ENCODE measurements at places on chromosomes 7 and 10.
A peak's percentile ranks its signal among the peaks of the same experiment; 100 is the strongest.

GRCh38 chr7:41881331-41882130, 178.6 kb upstream of the INHBA start:
- peak; percentile 80 for DNase-seq

DNA sequence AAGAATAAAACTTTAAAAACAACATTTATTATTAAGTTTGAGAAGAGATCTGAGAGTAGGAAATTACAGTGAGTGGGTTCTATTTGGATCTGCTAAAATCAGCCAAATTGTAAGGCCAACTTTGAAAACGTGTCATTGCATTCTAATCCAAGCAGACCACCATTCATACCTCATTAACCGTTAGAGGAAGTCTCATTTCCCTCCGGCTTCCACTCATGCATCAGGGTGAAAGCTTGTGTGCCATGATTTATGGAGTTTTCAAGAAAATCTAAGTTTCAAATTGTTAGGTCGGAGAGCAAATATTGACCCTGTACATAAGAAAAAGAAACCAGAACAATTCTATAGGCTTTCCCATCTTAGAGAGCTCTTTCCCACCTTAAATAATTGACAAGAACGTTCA, 166.6 kb upstream of the NRG3 start:
- no peak for DNase-seq

DNA sequence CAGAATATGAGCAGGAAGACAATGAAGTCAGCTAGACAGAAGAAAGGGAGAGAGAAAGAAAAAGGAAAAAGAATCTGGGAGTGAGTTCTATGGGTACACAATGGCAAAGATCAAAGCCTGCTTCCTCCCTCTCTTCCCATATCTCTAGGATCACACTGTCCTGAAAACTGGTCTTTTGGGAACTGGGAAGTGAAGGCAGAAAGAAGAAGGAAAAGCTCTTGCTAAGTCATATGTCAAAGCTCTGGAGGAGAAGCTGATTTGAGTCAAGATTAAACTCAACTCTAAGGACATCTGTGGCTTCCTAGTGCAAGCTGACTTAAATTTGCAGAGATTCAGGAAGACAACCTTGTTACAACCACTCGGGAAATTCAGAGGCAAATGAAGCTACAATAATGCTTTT, 147.5 kb downstream of the DOCK4 start:
- no peak for DNase-seq

GRCh38 chr7:129721068-129721467, 109.5 kb downstream of the NRF1 start:
- no peak for DNase-seq

- no peak for DNase-seq
Measured at GRCh38 chr10:112045938-112046337, 137.6 kb downstream of the GPAM start.

GRCh38 chr7:20449176-20449575, 118.5 kb downstream of the ITGB8 start:
- no peak for DNase-seq

GRCh38 chr7:150751702-150752101, 14.5 kb downstream of the GIMAP5 start:
- DNase-seq: no peak

DNA sequence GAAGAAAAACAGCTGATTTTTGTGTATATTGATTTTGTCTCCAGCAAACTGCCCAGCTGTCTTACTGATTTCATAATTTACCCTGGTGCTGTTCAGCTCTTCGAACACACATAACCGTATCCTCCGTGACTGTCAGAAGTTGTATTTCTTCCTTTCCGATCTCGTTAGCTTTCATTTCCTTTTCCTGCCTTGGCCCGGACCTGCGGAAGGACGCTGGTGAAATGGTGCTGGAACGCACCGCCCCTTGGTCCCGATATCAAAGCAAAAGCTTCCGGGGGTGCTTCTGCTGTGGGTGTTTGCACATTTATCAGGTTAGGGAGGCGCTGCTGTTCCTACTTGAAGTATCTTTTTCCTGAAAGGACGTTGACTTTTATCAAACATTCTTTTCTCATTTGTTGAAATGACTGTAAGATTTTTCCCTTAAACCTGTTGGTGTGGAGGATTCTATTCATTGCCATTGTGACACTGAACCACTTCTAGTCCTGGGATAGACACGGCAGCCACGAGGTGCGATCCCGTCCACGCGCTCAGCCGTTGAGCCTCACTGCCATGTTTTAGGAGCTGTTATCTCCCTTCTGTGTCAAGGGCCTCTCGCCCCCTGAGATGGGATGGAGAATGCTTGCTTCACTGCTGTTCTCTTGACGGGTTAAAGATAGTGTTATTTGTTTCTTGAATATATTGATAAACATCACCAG, 72.6 kb downstream of the FOXL3 start:
- DNase-seq: peak; percentile 66

GRCh38 chr10:83983578-83984255, 155.6 kb upstream of the GHITM start:
- no peak for DNase-seq

GRCh38 chr10:113628607-113629153, 35.2 kb downstream of the NRAP start:
- no peak for DNase-seq

GRCh38 chr10:7563770-7564169, 103.0 kb downstream of the ITIH5 start:
- DNase-seq: no peak

GRCh38 chr10:13270877-13271551, 28.9 kb downstream of the PHYH start:
- no peak for DNase-seq

- DNase-seq: no peak
Measured at GRCh38 chr10:76033457-76034196, 602.2 kb downstream of the LRMDA start.

- DNase-seq: peak; percentile 71
Measured at GRCh38 chr7:44633254-44634186, 27.1 kb downstream of the OGDH start.

DNA sequence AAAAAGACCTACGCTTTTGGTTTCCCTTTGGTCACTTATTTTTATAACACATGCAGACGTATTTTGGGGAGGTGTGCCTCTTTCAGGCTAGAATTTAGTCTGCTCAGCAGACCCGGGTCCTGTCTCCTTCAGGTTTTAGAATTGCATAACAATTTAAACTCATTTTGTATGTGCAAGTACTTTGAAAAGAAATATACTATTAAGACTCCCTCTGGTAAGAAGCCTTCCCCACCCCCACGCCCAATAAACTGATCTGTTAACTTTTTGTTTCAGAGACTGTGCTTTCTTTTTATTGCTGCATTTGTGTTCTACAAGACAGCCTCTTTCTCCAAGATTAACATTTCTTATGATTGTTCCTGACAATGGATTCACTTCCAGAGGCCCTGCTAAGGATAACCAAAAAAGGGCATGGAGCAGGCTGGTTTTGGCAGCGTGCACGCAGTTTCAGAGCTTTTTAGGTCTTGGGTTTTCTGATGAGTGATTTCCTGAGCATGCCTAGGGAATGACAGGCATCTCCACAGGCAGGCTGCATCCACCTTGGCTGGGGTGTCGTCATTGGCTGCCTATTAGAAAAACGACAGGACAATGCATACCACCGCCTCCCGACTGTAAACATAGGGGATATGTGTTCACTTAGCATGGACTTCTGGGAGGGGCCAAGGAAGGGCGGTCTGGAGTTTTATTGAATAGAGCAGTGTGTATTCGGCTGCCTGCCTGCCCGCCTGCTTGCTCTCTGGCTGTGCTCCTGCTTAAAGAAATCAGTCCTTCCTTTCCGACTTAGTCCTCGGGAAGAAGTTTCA, at the start of gene CALD1:
Gene CALD1, plus strand, starts transcription at position 694 of the 800 bp plus-strand sequence. CDS start 88,100 bp downstream, outside the sequence.
- DNase-seq: no peak

DNA sequence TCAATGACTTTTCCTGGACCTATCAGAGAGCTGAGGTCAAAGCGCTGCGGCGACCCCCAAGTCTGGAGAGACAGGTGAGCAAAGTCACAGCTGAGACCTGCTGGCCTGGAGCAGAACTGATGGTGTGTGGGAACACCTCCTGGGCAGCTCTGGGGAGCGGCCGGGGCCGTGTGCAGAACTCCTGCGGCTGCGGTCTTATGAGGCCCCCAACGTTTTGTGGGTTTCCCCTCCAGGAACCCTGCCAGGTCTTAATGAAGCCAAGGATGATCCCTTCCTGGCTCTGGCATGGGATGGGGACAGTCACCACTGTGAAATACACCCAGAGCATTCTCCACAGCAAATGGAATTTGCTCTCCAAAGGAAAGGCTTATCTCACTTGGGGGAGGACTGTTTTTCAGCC, 26.1 kb downstream of the DPYSL4 start:
- no peak for DNase-seq

GRCh38 chr10:16853809-16854208, 36.6 kb upstream of the RSU1 start:
- no peak for DNase-seq

GRCh38 chr7:119197877-119198527, 973.5 kb downstream of the ANKRD7 start:
- DNase-seq: no peak

GRCh38 chr7:30975256-30975899, 11.6 kb downstream of the GHRHR start:
- DNase-seq: no peak

DNA sequence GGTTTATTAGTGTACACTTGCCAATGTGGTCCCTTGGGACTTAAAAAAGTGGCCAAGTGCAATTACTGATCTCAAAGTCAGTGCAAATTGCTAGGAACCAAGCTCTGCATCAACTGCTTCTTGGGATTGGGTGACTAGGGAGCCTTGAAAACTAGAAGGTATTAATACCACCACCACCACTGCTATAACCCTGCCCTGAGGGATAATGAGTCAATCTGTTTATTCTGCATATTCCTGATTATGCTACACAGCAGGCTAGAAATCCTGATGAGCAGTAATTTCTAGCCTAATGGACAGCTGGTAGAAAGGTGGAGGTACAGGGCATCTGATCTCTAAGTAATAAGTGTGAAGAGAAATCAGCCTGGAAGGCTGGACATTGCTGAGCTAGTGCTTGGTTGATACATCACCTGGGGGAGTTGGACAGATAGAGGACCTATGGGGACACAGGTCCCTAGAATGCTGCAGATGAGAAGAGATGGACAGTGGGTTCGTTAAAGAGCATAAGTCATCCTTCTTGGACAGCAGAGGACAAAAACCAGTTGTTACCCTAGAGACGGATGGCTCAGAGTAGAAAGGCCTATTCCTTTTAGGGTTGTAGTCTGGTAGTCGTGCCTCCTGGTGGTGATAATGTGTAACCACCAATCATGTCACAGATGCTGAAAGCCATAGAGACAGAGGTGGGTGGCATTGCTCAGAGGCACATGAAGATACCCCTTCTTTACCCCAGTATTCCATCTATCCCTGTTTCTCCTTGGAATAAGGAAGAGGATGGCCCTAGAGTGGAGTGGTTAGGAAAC, 554.8 kb downstream of the SORCS1 start:
- DNase-seq: no peak

DNA sequence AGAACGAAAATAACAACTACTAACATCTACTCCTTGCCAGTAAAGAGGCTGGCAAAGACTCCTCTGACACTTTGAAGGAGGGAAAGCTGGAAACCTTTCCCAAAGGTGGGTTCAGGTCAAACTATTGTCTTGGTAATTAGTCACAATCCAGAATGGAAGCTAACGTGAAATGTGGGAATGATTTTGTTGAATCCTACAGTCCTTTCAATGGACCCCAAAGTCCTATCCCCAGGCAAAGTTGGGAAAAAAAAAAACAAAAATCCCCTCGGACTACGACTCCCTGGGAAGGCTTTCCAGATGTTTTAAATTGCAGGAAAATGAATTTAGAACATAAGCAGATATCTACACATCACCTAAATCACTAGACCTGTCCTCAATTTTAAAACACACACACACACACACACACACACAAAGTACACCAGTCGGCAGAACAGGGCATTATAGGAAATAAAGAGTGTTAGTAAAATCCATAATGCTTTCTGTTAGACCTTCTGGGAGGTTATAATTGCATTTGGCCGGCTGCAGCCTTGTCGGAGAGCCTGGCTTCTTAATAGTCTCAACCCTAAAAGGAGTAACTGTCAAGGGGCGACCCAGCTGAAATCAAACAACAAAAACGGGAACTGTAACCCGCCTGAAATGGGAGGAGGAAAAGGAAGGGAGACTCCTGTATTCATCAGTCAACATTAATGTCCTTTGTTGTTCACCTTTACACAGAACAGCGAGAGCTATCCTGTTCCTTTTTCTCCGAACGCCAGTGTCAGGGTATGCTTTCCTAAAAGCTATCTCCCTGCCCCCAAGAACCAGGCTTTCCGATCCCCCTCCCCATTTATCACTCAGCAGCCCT, 1.5 kb downstream of the DOCK4 start:
- DNase-seq: no peak

DNA sequence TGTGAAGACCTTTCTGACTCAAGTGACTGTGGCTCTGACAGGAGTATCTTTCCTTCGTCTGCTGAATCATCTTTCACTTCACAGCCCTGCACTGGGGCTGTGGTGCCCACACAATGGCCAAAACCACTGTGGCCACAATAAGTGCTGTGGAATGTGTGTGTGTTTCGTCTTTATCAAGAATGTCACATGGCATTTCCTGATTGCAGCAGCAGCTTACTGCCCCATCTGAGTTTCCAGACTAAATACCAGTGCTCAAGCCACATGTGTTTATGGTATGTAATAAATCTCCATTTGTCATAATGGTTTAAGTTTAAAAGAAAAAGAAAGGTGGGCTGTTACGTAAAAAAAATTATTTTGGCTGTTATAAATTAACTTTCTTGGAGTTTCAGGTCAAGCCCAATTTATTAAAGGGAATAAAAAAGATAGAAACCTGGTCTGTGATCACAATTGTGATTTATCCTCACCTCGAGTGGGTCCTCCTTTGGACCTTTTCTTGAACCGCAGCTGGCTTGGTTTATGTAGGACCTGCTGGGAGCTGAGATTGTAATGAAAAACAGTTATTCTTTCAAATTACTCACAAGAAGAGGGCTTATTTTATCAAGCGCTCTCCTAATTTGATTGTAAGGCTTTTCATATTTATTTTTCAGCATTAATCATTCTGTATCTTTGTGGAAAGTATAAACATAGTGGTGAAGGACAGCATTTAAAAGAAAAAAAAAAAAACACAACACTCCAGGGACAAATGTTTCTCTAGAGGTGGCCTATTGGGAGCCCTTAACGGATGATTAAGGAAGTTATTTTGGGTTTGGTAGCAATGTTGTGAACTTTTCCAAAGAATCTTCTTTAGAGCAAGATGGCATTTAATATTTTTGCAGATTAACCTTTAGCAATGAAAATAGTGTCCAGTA, 116.2 kb downstream of the LRMDA start:
- no peak for DNase-seq

GRCh38 chr7:41241641-41242040, 461.2 kb downstream of the INHBA start:
- DNase-seq: no peak

- DNase-seq: no peak
Measured at GRCh38 chr10:31549896-31550295, 230.9 kb downstream of the ZEB1 start.

DNA sequence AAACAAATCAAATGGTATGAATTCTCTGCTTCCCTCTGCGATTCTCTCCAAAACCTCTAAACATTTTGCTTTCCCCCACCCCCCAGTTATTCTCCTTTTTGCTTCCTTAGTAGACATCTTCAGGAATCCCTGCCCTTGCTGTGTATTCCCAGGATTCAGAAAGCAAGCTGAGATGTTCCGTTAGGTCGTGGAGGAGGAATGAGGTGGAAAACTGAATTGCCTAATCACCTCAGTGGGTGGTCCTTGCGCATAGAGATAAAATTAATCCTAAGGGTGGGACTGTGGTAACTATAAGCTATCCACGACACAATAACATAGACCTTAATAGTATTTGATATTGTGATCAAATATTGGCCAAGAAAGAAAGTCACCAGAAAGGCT, 49.1 kb upstream of the SEMA3C start:
- DNase-seq: no peak

- DNase-seq: no peak
Measured at GRCh38 chr7:157784979-157785441, 448.2 kb downstream of the DNAJB6 start.

GRCh38 chr10:1216574-1217236, 160.5 kb downstream of the WDR37 start:
- DNase-seq: no peak
